ENCODE measurements at places on chromosomes 5 and 9.

DNA sequence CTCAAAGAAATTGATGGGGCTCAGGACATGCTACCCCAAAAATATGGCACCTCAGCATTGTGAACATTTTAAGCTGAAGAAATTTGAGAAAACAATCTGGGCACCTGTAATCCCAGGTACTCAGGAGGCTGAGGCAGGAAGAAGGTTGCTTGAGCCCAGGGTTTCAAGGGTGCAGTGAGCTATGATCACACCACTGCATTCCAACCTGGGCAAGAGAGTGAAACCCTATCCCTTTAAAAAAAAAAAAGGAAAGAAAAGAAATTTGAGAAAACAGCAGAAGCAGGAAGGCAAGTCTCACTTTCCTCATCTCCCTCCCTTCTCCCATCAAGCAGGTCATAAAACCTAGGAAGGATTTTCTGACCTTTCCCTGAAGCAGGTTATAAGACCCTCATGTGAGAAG is 23.6 kb downstream of the TPD52L3 start:
- DNase-seq = no peak

DNA sequence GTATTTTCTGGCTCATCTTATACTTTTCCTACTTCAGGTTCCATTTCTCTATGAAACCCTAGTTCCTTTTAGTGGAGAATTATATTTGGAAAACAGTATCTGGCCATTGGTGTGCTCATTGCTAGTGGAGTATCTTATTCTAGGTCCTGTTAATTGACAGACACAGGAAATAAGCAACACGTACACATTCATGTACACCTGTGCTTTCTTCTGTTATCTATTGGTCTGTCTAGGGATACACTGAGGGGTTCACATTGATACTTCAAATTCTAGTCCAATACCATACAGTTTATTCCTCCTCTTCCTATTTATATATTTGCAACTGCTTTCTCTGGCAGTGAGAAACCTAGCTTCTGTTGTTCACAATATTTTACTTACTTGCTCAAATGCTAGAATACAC is 110.2 kb downstream of the FER start:
- DNase-seq = no peak

DNA sequence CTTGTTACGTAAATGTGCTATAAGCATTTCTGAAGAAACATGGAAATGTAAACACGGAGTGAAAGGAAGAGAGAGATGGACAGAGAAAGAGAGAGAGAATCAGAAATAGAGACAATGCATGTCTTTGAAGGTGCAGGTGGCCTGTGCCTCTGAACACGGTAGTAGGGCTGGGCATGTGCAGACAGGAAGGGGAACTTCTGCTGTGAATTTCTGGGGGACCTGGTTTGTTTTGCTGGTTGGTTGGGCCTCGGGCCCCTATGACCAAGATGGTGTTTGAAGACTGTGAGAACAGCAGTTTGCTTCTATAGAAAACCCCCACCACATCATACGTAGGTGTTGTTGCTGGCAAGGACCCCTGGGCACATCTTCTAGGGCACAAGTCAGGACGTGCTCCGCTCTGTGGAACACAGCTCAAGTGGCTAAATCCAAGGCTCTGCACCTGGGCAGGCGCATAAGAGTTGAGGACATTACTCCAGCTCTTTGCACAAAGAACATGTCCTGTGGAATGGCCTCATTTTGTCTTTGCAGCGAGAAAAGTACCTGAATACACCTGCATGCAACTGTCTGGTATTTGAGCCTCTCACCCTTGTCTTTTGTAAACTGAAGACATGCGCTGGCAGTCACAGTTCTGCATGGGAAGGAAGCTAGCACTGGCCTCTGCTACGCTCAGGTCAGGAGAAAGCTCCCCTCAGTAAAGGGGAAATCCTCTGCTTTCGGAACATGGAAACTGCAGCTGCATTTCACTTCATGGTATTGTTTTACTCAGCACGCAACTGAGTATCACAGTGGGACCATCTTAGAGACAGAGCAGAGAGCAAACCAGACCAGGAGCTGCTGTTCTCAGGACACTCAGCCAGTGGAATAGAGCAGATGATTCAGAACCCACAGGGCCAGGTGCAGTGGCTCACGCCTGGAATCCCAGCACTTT is 2.7 kb downstream of the OR2V2 start:
- no peak for DNase-seq

- no peak for DNase-seq
Observed at GRCh38 chr9:122642226-122642625, 15.2 kb downstream of the OR1B1 start.

GRCh38 chr9:83986765-83987401 is 6.3 kb downstream of the RMI1 start:
- DNase-seq = no peak

GRCh38 chr5:84685121-84685894 is 300.6 kb upstream of the EDIL3 start:
- DNase-seq = no peak

DNA sequence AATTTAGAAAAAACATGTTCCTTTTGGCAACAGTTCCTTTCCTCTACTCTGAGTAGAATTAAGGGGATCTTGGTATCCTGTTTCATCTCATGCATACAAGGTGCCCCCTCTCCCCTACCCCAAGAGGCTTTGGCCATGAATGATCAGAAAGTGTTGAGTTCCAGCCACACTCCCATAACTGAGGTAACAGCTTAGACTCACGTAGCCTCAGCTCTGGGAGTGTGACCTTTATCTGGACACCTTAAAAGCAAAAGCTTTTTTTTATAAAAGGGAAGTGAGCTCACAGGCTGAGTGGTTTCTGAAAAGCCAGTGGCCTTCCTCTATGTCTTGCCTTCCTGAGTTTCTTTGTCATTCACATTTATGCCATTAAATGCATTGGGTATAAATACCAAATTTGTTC is 900 bp upstream of the HAVCR2 start:
- no peak for DNase-seq

GRCh38 chr5:171578049-171578828 is 158.8 kb downstream of the FGF18 start:
- no peak for DNase-seq

- no peak for DNase-seq
Observed at GRCh38 chr9:4298255-4299004, 1.4 kb downstream of the GLIS3 start.

GRCh38 chr5:154568589-154568988 is 90.6 kb upstream of the HAND1 start:
- DNase-seq = no peak

DNA sequence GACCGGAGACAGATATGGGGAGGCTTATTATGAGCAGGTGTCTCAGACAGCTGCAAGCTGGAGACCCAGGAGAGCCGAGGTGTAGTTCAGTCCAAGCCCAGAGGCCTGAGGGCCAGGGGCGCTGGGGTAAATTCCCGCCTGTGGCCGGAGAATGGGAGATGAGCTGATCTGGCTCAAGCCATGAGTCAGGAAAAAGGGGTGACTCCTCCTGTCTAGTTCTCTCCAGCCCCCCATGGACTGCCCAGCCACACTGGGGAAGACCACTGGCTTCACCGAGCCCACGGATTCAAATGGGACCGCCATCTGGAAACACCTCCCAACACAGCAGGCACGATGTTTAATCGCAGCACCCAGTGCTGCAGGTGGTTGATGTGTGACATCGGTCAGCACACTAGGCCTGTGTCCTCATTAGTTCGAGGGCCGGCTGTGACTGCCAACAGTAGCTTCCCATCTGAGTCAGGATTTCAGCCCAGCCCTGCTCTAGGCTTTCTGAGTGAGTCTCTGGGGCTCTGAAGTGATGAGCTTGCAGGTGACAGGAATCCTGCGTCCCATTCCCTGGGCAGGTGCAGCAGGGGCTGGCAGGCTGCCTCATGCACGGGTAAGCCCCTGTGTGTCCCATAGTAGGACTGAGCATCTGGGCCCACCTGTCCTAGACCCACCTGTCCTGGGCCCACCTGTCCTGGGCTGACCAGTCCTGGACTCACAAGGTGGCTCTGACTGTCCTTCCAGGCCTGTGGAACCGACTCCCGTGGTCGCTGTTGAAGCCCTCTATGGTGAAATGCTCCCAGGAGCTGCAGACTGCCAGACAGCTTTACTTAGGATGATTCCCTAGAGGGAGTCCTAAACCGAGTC is 49.7 kb downstream of the AHRR start:
- DNase-seq = no peak

- DNase-seq = no peak
Observed at GRCh38 chr9:35951736-35952135, 6.2 kb downstream of the OR2S2 start.

- no peak for DNase-seq
Observed at GRCh38 chr5:96244696-96245095, 188.4 kb downstream of the PCSK1 start.

- no peak for DNase-seq
Observed at GRCh38 chr5:39716532-39717028, 291.8 kb upstream of the DAB2 start.

DNA sequence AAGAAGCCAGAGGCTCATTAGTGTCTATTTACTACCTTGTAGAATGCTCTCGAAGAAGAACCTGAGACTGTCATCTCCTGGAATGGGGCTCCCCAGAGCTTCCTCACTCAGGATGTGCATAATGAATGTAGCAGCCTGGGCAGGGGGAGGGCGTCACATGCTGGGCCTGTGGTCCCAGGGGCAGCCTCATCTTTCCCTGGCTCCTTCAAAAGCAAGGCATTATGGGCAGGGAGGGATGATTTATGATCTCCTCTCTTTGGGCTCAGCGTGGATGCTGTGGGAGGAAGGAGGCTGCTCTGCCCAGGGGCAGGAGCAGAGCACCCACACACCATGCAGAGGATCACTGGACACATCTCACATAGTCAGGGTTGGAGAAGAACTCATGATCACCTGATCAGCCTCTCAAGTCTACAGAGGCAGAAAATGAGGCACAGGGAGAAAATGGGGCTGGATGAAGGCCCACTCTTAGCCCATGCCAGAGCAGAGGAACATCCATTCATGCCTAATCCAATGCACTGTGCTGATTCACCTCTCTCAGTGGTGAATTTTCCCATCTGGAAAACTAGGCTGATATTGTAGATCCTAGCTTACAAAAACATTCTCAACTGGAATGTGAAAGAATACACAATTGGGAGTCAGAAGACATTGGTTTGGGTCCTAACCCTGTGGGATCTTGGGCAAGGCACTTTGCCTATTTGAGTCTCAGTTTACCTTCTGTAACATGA is 173.7 kb downstream of the CARTPT start:
- DNase-seq = no peak

DNA sequence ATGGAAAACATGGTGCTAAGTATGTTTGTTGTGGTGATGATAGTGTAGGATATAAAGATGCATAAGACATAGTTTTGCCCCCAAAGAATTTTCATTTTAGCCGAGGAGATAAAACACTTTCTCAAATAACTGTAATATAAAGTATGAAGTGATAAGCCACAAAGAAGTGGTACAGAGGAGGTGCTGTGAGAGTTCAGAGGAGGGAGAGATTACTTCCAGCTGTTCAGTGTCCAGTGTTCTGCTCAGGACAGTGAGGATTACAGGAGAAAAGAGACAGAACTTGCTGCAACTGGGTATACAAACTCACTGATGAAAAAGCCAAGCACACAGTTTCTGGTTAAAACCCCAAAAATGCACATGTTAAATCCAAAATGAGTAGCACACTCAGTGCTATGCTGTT is 309.3 kb downstream of the KIAA0825 start:
- DNase-seq = no peak

DNA sequence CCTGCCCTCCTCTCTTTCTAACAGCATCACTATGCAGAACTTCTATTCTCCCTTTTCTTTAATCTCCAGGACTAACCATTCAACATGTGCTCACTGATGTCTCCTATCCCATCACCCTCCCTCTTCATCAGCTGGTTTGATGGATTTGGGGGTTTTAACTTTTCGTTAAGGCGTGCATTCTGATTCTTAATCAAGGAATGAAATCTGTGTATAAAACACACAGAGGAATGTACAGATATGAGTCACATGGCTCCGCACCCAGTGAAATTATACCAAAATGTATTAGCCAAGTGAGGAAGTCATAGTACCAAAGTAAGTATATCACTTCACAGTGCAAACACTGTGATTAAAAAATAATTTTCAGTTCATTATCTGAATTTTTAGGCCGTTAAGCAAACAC is 35.2 kb downstream of the MARCHF11 start:
- no peak for DNase-seq

GRCh38 chr5:65390208-65390607 is 91.5 kb downstream of the ADAMTS6 start:
- no peak for DNase-seq

- DNase-seq = no peak
Observed at GRCh38 chr9:89418882-89419640, 78.9 kb downstream of the SEMA4D start.
